Stimulated activated CD4-positive, alpha-beta T cell treated with anti-CD3 and anti-CD28 coated beads, Interleukin-15, amount 100 ng/mL, for 1 hour (primary cell): ENCODE measurements at places on chromosomes 12 and 14.

- DNase-seq, result no peak
Measured at GRCh38 chr12:3155702-3156370, 78.7 kb downstream of the TSPAN9 start.

DNA sequence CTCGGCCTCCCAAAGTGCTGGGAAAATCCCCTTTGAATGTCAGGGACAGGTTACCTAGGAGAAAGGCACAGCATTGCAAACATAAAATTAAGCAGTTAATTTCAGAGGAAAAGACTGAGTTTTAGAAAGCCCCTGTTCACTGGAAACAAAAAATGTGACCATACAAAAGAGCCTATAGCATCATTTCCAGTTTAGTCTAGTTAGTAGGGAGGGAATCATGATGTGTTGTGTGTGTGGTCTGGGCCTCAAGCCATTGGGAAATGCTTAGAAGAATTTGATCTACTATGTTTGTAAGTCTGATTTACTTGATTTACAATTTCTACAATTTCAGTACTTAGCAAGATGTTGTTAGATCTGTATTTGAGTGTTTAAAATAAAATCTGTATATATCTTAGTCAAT, 47.1 kb upstream of the RERG start:
- DNase-seq, result no peak

- no peak for DNase-seq
Measured at GRCh38 chr14:27067961-27068360, 470.1 kb upstream of the NOVA1 start.

GRCh38 chr14:33704481-33704880, 246.4 kb downstream of the EGLN3 start:
- DNase-seq, result no peak

DNA sequence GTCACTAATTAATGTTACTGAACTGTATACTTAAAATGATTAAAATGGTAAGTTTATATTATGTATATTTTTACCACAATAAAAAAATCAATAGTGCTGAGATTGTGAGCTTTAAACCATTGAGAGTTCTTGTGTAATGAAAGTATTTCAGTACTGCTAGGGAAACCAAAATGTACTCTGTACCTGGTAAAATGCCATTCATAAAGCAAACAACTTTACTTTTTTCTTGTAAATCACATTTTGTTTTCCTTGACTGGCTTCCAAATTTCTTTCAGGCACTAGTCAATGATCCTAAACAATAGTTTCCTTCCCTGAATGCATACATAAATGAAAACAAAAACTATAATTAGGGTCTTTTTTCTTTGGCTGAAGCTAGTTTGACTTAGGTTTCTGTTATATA, 29.4 kb upstream of the SNRPF start:
- DNase-seq, result no peak

DNA sequence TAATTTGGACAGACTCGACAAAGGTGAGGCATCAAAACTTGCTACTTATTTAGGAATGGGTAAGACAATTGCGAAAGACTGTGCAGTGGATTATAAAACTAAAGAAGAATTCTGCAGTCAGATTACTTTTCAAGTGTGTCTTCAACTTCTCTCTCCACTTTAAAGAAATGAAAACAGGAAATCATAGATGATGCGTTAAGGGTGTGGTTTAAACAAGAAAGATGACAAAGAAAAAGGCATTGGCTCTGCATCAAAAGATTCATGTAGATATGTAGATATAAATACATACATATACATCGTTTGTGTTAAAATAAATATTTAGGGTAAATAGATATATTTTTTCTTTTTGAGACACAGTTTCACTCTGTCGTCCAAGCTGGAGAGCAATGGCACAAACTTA, 74.6 kb upstream of the PARP11 start:
- no peak for DNase-seq

DNA sequence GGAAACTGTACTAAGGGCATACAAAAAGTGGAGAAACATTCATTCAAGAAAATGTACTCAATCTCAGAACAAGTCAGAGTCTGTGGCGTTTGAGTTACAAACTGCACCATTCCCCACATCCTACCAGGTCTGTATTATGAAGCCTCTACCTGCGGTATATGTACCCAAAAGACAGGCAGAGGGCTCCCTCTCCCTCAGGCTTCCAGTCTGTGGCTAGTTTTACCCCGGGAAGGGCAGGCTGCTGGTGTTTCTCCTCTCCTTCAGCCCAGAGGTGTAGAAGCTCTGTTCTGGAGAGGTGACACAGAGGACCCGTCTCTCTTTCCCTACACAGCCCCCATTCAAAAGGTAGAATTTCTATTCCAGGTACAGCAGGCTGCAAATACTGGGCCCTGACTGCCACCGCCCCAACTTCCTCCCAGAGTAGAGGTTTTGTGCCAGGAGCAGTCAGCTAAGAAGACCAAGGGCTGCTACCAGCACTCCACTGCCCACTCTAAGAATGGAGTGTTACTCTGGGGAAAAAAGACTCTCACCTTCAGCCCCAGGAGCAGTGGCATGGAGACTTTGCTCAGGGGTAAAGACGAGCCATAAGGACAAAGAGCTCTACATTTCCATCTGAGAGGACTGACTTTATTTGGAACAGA, 39.4 kb downstream of the PARP11 start:
- no peak for DNase-seq

- no peak for DNase-seq
Measured at GRCh38 chr12:105534068-105534467, 203.6 kb downstream of the C12orf75 start.

DNA sequence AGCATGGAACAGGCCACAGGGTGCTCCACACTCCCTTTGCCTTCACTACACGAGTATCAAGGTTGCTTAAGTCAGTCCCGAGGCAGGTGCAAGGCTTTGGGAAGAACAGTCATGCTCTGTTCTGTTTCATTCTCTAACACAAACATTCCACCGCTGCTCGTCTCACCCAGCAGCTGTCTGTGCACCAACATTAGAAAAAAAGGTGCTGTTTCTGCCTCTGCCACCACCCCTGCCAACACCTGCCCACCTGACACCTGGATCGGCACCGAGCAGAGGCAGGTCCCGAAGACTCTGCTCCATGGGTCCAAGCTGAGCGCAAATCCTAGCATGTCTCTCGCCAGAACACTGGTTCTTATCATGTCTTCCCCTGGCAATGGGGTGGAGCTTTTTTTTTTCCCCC, 347.7 kb downstream of the TMEM132D start:
- DNase-seq, result no peak

DNA sequence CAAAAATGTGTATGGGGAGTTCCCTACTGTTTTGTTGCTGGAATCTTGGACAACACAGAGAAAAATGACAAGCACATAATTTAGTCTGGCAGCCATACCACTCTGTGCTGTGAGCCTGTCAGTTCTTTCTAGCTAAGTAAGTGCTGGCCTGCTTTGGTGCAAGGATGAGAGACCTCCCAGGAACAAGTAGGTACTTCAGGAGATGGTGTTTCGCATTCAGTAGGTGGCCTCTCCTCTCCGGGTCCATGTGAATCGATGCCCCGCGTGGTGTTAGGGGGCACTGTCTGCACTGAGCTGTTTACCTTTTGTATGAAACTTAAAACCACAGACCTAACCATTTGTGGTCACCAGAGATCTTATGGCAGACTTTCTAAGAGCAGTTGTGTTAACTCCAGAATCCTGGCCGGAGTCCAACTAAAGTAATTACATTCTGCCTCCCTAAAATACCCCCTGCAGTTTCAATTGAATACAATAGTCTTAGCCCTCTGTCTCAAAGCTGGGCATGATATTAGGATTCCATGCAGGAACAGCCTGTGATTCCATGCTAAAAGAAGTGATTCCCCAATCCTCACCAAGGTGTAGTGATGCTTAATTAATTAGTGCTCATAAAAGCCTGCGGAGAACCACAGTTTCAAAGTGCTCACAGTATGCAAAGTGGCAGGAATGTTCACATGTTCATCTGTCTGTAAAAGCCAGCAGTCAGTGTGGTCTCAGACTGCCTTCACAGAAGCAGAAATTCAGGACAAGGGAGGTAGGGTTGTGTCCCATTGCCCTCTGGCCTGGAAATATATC, 64.2 kb downstream of the LLPH start:
- DNase-seq, result no peak

- no peak for DNase-seq
Measured at GRCh38 chr14:100416921-100417860, 94.1 kb downstream of the SLC25A47 start.

- no peak for DNase-seq
Measured at GRCh38 chr12:12686472-12686871, 9.5 kb downstream of the GPR19 start.

DNA sequence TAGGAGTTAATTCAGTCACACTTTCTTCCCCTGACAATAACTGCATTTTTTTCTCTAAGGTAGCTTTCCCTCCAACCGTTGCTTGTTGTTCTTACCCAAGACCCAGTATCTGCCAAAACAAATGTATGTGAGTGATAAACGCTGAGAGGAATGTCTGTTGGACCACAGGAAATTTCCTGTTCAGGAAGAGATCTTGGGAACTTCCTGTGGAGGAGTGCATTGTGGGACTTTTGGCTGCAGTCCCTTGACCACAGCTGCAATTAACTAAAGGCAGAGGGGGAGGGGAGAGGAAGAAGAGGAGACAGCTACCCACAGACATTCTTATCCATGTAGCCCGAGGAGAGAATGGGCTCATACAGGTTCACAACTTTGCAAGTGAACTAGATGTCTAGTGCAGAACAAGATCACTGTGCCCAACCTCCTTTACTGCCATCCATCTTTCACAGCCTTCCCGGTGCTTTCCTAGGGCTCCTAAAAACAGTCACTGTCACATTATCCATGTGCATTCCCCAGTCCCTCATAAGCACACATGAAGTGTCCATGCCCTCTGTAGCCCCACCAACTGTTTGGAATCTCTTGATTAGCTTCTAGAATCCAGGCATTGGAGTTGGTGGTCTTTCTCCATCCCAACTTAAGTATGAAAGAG, 149.5 kb downstream of the ETV6 start:
- no peak for DNase-seq

- DNase-seq, result no peak
Measured at GRCh38 chr14:105178069-105178867, 2.8 kb downstream of the NUDT14 start.

GRCh38 chr12:12488823-12489550, 73.7 kb downstream of the DUSP16 start:
- DNase-seq, result no peak
